ENCODE measurements at places on chromosomes 6 and 20.

GRCh38 chr20:12012241-12013222, 94.8 kb downstream of the BTBD3 start:
- no peak for ATAC-seq

DNA sequence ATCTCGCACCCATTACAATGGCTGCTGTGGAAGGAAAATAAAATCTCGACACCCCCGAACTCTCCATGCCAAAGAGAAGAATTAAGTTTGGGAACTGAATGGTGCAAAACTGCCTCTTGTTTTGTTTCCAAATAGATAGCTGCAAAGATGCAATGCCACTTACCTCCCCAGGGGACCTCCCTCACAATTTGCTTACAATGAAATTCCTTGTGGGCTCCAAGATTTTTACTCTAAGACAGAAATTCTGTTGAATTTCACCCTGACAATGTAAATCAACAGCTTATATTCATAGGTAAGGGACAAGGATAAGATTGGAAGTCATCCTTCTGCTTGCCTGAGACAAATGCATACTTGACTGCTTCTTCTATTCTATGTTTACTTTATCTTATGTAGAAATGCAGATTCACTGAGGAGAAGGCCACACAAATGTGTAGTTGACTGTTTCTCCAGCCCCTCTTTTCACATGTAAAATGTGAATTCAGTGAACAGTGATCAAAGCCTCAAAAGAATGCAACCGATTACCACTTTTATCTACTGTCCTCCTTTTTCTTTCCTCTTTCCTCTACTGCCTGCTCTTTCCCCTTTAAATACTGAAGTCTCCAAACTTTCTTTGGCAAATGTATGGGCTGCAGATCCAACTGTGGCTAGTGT, 36.6 kb downstream of the ADGRF4 start:
- ATAC-seq, result no peak

GRCh38 chr20:63741676-63742380, 2.3 kb downstream of the SLC2A4RG start:
- no peak for ATAC-seq

DNA sequence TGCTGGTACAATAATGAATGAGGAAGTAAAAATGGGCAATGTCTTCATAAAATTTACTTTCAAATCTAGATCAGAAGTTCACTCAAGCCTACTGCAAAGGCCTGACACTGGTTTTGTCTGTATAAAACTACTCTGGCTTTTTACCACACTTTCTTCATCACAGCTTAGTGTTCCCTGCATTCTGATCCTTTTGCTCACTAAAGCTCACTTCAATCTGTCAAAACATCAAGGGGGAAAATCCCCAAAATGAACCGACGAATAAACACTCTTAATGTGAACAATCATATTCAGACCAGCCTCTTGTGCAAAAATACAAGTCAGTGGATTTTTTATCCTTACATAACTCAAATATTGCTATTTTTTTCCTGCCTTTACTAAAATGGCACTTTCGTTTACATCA, 98.5 kb downstream of the PRDM1 start:
- peak; percentile 11 for ATAC-seq

- ATAC-seq, result peak; percentile 98
Measured at GRCh38 chr20:62501801-62502495, 26.2 kb upstream of the GATA5 start.

DNA sequence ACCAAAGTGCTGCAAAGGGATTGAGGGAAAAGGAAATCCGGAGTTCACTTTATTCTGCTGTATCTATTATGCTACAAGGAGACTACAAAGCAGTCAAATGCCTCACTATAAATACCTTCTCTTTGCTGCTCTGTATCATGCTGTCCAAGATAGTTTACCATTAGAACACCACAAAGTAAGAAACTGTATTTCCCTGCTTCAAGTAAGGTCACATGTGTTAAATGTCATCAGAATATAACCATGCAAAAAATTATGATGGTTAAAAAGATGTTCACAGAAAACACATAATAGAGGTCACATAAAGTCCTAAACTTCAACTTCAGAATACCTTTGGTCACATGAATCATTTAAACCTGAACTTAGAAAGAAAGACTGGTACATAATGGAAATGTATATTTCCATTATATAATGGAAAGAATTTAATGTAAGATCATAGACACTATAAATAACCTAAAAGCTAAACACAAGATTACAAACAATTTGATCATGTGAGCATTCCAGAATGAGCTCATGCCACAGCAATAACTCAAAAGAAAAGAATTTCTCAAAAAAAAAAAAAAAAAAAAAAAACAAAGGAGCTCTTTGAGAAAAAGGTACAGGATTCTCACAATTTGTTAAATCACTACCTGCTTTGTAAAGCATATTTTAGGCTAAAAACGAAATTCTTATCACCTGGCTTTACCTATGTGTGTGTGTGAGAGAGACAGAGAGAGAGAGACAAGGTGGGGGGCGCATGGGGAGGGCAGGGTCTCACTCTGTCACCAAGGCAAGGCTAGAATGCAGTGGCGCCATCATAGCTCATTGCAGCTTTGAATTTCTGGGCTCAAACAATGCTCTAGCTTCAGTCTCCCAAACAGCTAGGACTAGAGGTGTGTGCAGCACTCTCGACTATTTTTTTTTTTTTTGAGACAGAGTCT, 58.7 kb downstream of the KIF13A start:
- ATAC-seq, result no peak

DNA sequence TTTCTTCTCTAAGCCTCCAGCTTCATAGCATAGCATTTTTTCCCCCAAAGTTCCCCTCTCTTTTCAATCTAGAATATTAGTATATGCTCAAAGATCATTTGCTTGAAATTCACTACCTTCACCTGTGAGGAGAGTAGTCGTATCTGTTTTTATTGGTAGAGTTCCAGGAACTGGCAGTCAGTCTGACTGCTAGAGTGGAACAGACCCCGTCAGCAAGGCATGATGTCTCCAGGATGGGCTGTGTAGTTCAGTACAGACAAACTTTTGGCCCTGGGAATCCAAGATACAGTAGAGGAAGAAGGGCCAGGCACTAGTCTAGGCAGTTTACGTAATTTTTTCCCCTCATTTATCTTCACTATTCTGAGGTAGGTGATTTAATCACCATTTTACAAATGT, 29.1 kb downstream of the RALY start:
- ATAC-seq, result no peak

DNA sequence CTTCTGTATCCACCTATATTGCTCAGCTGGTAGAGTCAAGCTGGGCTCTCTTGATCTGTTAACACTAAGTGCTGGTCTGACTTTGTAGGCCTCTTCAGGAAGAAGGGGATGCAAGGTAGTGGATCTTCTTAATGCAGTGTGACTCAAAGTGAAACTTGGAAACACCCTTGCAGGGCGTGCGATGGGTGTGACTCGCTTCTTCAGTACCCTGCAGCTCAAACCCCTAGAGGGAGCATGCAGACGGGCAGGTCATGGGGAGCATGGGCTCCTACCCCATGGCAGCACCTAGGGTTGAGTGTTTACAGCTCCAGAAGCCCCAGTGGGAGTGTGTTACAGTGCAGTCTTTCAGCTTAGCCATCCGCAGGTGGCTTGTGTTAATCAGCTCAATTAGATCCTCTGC, 757 bp upstream of the SAMD3 start:
- ATAC-seq, result peak; percentile 96

DNA sequence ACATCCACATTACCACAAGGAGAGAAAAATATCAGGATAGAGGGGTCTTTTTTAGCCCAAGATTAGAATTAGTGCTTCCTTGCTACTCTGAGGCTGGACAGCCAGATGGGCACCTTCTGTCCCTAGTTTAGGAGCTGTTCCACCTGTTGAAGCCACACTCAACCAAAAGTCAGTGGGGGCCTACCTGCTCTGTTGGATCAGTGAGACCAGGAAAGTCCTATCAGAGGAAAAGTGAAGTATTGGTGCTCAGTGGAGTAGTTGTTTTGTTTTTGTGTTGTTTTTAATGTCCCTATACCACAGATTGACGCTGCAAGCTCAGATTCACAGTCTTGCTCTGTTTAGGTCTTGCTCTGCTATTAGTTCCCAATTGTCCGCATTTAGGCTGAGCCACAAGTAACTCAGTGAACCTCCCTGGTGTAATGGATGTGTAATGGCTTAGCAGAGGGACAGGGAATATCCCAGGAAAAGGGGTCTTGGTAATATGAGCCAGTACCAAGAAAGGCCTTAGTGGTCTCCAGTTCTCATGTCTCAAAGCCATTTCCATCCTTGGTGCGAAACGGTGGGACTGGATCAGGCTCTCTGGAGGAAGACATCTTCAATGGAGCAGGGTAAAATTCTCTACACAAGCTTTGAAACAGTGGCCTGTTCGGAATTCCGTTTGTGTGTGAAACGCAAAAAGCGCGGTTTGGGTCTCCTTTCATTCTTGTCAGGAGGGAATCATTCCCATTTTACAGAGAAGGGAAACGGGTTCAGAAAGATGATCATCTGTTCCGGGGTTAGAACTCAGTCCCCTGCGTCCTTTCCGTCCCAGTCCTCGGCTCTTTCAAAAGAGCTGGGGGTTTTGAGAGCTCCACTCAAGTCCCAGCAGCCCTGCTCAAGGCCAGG, 631 bp upstream of the PABPC1L start:
- no peak for ATAC-seq

GRCh38 chr20:53738039-53738944, 144.7 kb upstream of the ZNF217 start:
- ATAC-seq, result no peak

DNA sequence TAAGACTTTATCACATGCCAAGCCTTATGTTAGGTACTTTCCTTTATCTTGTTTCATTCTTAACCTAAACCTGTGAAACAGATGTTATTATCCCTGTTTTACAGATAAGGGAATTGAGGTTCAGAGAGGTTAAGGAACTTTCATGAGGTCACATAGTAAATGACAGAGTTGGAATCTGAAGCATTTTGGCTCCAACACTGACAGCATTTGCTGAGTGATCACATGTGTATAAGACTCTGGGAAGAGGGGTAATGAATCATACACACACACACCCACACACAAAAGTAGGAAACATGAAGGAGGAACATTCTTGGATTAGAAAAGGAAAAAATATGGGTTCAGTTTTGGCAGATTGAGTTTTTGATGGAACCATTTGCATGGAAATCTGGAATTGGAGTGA, 212.5 kb downstream of the GJA1 start:
- ATAC-seq, result no peak

DNA sequence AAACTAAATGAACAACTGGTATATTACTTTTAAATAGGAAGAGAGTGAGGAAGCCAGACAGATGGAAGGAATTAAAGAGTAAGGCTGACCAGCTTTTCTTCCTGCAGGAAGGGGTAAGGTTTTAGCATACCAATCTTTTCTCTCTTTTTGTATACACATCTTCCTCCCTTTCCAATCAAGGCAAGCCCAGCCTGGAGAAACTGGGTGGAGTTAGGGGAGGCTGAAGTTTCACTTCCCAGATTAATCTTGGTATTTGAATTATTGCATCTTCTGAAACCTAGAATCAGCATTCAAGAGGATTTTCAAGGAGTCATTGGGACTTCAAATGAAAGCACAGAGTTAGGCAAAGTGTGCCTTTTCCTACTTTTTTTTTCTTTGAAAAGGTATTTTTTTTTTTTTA, 33.1 kb downstream of the TMEM14A start:
- no peak for ATAC-seq

- ATAC-seq, result no peak
Measured at GRCh38 chr20:38272398-38272797, 11.9 kb upstream of the KIAA1755 start.

DNA sequence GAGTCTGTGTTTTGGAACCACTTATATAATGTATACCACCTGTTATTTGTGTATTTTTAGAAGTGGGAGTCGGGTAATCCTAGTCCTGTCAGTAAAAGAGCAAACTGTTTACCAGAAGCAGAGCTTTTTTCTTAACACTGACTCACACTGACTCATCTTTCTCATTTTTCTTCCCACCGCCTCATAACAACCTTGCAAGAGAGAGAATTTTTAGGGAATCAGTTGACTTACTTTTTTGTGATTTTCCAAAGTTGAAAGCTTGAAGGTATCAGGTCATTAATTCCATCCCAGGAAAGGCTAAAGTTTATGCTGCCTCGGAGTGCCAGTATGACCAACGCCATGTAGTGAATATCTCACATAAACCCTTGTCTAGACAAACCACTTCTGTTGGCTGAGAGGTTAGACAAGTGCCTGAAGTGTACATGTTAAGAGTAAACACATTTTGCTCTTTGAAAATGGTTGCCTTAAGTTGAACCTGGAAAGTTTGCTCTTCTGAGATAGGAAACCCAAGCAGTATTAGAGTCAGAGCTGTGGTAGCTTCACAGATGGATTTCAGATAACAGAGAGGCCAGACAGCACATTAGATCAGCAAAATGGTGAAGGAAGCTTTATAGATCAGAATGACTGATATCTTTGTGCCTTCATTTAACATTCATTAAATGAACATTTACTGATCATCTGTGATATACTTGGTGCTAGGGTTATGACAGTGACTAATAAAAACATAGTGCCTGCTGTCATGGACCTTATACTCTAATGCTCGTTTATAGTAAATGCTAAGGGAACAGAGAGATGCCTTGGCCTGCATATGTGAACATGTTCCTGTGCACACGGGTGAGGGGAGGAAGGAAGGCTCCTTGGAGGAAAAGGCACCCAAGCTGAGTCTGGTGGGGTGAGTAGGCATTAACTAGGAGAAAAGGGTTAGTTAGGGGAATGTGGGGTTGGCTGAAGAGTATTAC, 29.1 kb upstream of the PKIG start:
- ATAC-seq, result peak; percentile 64

DNA sequence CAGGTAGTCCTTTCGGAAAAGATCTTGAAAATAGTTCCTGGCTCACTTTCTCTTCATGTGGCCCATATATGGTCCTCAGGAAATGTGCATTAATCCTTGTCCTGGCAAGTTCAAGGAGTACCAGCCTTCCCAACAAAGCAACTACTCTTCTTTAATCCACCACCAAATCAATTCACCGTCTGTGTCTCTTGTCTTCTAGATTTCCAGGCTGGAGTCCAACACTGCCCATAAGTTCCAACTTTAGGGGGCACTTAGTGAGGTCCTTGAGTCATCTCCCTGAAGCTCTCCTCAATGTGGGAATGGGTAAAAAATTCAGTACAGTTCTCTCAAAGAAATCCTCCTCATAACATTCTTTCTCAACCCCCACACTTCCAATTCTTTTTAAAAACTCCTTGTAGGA, 6.9 kb upstream of the DAAM2 start:
- no peak for ATAC-seq

GRCh38 chr6:118705544-118706491, 54.4 kb upstream of the CEP85L start:
- ATAC-seq, result peak; percentile 16

DNA sequence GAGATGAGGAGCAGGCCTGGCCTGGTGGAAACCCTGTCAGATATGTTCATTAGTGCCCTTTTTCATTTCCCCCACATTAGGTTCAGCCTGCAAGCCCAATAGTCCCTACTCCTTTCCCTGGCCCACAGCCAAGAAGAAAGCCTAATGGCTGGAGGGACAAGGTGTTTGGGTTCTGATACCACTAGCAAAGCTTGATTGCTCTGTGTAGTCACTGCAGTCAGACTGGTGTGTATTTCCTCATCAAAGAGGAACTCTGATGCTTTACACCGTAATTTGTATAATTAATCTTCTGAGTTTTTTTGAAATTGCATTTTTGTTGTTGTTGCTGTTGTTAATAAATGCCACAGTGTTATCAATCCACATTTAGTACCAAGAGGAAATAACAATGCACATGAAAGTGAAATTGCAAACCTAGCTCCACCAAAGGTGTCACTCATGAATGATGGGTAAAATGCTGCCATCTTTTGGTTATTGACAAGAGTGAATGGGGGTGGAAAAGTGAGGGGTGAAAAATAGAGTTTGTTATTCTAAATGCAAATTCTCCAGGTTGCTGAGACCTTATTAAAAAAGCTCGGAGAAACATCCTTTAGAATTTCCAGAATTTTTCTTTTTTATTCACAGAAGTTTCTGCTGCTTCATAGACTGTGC, 320.2 kb upstream of the POU3F2 start:
- no peak for ATAC-seq

Measured in activated CD4-positive, CD25-positive, alpha-beta regulatory T cell treated with anti-CD3 and anti-CD28 coated beads, Interleukin-2, amount 50 U/mL, for 24 hours (primary cell).